ENCODE measurements at places on chromosomes 3 and 15.

GRCh38 chr15:79075256-79075655 lies 15.3 kb downstream of the RASGRF1 start:
- DNase-seq, result no peak

- DNase-seq, result no peak
These were observed 276.0 kb downstream of the GBE1 start for GRCh38 chr3:81485444-81485865.

- no peak for DNase-seq
These were observed 710.1 kb downstream of the SQOR start for GRCh38 chr15:46344915-46345314.

DNA sequence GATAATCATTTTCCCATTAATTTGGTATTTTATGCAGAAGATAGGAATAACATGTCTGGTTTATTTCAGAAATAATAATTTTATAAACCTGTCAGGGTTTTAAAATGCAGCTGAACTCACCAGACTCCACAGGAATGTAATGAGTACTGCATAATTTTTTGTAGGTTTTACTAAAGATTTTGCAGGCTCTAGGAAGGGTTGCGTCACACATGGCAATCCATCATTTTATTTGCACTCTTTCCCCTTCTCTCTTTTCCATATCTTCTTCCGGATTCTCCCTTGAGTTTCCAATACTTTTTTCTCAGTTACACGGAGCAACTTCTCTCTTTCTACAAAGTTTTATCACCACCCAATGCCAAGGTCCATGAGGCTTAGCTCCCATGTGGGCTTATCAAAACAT lies 234.7 kb downstream of the NFKBIZ start:
- DNase-seq, result no peak

GRCh38 chr3:125236331-125236903 lies 23.9 kb upstream of the SLC12A8 start:
- no peak for DNase-seq

- no peak for DNase-seq
These were observed 124.3 kb upstream of the SPRED1 start for GRCh38 chr15:38128341-38128781.

DNA sequence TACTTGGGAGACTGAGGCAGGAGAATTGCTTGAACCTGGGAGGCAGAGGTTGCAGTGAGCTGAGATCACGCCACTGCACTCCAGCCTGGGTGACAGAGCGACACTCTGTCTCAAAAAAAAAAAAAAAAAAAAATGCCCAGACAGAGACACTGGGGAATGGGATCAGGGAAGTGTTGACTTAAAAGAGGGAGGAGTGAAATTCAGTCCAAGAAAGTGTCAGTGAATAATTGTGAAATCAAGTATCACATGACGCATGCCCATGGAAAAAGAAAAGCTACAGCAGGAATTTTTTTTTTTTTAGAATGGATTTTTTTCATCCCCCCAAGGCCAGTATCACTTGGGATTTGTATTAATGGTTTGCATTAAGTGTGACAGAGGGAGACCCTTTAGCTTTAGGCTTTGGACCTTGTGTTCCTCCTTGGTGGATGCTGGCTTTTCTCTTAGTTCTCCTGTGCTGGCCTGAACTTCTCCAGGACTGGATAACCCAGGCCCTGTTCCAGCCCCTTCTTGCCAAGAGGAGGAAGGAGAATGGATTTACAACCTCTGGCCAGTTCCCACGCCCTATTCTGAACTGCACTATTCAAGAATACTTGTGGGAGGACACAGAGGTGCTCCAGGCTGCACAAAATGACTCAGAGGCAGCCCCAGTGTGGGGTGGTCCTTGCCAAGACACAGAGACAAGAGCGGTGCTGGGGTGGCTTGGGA lies 36.7 kb upstream of the ZNF774 start:
- DNase-seq, result no peak

- no peak for DNase-seq
These were observed at the start of gene DNAH12 for GRCh38 chr3:57544181-57545125. Gene DNAH12, minus strand, starts transcription at chr3:57544344. Its CDS starts 1,474 bp downstream, at chr3:57542870.

DNA sequence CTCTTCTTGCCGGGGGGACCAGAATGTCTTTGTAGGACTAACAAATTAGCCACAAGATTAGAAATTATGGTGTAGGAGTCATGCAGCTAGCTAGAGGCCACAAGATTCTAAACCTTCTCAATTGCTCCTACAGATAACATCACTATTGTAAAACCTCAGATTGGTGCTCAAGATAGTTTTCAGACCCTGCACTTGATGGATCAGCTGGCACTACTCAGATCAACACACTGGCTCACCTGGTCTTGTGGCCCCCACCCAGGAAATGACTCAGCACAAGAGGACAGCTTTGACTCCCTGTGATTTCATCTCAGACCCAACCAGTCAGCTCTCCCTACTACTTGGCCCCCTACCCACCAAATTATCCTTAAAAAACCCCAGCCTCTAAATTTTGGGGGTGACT lies 124.1 kb upstream of the RASGRP1 start:
- no peak for DNase-seq

- no peak for DNase-seq
These were observed 218.5 kb downstream of the BBX start for GRCh38 chr3:107740992-107741896.

- DNase-seq, result peak; percentile 32
These were observed 555 bp downstream of the ATP11B start for GRCh38 chr3:182793663-182794454.

- no peak for DNase-seq
These were observed 77.7 kb downstream of the CBLB start for GRCh38 chr3:105791131-105791530.

DNA sequence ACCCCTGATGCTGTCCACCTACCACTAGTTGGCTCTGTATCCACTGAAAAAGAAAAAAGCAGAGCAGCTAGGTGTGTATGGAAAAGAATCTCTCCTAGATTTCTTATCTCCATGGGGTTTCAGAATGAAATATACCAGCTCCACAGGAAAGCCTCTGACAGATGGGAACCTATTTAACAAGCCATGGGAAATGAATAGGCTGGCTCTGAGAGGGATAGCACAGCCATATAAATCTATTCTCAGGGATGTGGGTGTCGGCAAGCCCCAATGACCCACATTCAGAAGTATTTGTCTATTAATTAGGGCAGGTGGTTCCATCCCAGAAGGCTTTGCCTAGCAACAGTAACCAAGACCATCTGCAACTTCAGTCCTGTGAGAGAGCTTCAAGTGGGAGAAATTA lies 694.1 kb downstream of the AGBL1 start:
- DNase-seq, result no peak

GRCh38 chr3:59381282-59381681 lies 331.5 kb upstream of the CFAP20DC start:
- no peak for DNase-seq

GRCh38 chr3:11603628-11604027 lies 40.1 kb downstream of the VGLL4 start:
- DNase-seq, result no peak

DNA sequence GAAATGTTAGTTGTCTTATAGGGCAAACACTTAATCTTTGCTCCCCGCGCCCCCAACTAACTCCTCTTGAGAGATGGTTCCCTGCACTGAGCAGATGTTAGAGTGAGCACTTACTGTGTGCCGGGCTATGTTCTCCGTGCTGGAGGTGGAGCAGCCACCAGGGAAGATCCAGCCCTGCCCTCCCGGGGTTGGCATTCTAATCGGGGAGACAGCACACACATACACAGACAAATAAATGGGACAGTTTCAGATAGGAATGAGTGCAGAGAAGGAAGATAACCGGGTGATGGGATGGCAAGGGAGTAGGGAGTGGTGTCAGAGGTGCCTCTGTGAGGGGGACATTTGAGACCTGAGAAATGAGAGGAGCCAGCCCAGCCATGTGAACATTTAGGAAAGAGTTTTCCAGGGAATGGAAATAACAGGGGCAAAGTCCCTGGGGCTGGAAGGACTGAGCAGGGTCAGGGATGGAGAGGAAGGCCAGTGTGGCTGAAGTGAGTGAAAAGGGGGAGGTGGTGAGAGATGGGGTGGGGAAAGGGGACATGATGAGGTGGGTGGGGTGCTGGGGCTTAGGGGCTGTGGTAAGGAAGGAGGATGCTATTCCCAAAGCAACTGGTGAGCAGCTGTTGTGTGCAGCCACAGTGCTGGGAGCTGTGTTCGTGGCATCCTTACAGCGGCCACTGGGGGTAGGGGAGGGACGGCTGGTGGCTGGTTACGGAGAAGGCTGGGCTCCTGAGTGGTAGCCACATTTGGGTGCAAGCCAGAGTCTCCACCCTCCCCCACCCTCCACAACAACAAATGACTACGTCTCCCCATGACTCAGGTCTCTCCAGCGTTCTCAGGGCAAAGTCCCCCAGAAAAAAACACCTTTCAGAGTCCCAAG lies 15.4 kb upstream of the FGD5 start:
- no peak for DNase-seq

GRCh38 chr15:78795043-78795442 lies 16.2 kb downstream of the ADAMTS7 start:
- no peak for DNase-seq

DNA sequence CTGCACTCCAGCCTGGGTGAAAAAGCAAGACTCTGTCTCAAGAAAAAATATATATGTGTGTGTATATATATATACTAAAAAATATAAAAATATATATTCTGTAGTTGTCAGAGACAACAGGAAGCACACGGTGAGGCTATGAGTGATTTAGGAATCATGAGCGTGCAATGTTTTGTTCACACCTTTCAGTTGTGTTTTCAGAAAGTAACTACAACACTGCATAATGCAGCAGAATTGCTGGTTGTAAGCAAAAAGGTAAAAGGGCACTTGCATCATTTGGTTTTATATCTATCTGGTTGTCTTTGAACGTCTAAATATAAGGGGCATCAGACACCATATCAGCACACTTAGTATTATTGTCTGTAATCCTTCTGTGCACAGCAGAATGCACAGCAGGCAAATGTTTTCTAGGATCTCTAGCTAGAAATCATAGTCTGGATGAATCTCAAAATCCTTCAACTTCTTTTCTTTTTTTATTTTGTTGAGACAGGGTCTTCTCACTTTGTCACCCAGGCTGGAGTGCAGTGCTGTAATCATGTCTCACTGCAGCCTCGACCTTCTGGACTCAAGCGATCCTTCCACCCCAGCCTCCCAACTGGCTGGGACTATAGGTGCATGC lies 44.8 kb downstream of the CCR3 start:
- no peak for DNase-seq

DNA sequence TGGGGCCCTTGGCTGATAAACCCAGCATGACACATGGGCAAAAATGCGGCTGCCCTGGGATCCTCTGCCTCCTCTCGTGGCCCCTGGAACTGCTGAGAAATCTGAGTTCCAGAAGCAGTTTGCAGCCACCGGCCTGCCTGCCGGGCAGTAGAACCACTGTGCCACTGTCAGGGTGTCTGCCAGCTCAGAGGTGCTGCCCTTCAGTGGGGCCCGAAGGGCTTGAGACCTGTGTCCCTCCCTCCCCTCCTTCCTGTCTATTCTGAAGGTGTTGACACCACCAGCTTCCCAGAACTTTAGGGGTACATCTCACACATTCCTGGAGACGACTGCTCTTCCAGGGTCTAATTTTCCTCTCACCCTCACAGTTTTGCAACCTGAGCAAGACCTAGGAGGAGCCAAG lies 88.2 kb upstream of the POMGNT2 start:
- DNase-seq, result no peak

GRCh38 chr3:51245867-51246266 lies 139.2 kb upstream of the MANF start:
- DNase-seq, result no peak

DNA sequence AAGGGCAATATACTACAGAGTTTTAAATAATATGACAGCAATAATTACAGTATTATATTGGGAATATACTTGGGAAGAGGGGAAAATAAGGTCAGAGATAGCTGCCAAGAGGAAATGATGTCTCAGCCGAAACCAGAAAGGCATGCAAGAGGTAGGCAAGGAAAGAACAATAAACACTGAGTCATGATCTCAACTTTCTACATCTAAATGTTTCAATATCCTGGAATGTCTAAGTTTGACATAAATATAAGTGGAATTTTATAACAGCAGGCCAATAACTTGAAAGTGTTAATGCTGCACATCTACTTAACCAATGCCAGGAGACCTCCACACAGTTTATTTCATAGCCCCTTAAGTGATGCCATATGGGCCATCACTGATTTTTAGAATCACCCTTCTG lies 99.8 kb upstream of the CPNE4 start:
- DNase-seq, result no peak

DNA sequence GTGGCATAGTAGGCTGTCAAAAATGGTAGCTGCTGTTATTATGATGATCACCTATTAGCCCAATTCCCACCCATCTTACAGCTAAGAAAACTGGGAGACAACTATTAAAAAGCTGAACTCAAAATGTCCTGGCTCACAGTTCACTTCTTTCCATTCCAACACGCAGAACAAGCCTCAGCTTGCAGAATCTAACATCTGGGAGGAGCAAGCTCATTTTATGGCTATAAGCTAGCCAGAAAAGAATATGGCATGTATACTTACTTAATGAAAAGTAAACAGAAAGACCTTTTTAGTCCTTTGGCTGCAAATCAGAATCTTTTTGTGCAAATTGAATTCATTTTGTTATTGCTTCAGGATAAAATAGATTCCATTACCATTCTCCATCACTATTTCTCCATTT lies 34.8 kb upstream of the CFAP20DC start:
- DNase-seq, result no peak

- no peak for DNase-seq
These were observed 97.8 kb downstream of the SEC22A start for GRCh38 chr3:123299581-123299980.

DNA sequence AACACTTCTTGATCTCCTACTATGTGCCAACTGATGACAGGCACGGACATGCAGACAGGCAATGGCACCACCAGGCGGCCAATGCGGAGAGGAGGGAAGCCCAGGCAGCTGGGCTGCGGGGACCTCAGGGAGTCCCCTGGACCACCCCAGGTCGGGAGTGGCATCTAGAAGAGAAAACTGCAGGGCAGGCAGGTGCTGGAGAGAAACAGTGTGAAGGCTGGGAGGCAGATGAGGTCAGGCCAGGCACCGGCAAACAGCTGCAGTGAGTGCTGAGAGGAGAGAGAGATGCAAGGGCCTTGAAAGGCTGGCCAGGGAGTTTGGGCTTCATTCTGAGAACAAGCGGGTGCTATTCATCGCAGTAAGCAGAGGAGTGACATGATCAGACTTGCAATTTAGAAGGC lies 29.1 kb downstream of the SLC6A1 start:
- DNase-seq, result no peak

GRCh38 chr15:41115652-41116115 lies 396 bp downstream of the INO80 start:
- DNase-seq, result peak; percentile 30

GRCh38 chr15:71049706-71050422 lies 65.4 kb upstream of the THSD4 start:
- no peak for DNase-seq

- DNase-seq, result no peak
These were observed 178.9 kb downstream of the ECT2 start for GRCh38 chr3:172929451-172929850.
